ENCODE measurements at places on chromosomes 2 and 18.

- no peak for DNase-seq
Observed at GRCh38 chr2:169073211-169073962, 4.0 kb downstream of the DHRS9 start.

- DNase-seq: no peak
Observed at GRCh38 chr2:85240055-85240454, 87.7 kb downstream of the TGOLN2 start.

GRCh38 chr2:176554101-176555048 lies 285.1 kb downstream of the MTX2 start:
- peak; percentile 11 for DNase-seq

DNA sequence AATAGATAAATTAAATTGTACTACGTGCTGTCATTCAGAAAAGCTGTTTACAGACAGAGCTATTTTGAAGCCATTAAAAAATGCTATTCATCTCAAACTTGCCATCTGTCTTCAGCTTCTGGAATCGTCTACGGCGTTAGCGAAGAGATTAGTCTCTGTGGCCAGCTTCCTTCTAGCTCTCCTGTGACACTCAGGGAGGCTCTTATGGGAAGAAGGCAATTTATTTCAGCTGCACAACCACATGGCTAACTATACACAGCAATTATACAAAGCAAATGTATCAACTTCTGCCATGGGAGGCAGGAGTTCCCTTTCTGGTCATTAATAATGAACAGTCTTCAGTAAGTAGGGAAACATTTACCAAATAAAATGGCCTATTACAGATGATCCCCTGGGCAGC lies 6.3 kb downstream of the CTAGE1 start:
- no peak for DNase-seq

DNA sequence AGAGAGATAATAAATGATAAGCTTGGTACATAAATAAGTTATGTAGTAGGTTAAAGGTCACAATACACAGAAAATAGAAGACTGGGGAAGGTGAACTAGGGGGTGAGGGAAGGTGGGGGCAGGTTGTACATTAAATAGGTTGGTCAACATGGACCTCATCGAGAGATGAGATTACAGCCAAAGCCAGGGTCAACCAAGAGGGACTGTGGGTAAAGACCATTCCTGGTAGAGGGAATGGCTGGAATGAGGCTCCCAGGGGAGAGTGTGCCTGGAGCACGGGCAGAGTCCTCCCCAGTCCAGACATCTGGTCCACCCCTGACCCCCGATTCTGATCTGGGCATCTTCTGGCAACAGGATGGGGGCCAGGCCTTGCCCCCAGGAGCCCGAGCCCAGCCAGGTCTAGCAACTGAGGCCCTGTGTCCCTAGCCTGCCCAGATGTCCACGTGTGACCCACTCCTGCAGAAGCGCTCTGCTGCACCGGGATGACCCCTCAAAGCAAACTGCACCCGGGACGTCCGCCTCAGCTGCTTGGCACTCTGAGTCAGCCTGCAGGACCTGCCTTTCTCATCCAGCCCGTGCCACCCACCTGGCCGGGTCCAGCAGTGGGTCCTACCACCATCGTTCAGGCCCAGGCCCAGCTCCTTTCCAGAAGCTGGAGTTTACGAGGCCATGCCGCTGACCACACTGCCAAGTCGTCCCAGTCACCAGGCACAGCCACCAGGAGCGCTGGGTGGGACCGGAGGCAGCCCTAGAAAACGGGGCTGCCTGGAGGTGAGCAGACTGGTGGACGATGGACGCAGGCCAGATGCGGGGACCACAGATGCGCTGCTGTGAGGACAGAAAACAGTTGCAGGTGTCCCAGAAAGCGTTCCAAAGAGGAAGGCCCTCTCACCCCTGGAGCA lies 56.2 kb upstream of the ID2 start:
- no peak for DNase-seq

DNA sequence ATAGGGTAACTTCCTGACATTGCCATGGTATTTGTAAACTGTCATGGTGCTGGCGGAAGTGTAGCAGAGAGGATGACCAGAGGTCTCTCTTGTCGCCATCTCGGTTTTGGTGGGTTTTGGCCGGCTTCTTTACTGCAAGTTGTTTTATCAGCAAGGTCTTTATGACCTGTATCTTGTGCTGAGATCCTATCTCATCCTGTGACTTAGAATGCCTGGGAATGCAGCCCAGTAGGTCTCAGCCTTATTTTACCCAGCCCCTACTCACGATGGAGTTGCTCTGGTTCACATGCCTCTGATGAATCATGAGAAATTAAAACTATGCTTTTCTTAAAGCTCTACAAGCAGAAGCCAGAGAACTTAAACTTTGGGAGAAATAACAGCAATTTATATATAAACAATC lies 12.7 kb upstream of the NFU1 start:
- DNase-seq: no peak

- no peak for DNase-seq
Observed at GRCh38 chr2:60957643-60958042, 59.9 kb upstream of the PEX13 start.

- no peak for DNase-seq
Observed at GRCh38 chr2:29770846-29771245, 150.5 kb downstream of the ALK start.

DNA sequence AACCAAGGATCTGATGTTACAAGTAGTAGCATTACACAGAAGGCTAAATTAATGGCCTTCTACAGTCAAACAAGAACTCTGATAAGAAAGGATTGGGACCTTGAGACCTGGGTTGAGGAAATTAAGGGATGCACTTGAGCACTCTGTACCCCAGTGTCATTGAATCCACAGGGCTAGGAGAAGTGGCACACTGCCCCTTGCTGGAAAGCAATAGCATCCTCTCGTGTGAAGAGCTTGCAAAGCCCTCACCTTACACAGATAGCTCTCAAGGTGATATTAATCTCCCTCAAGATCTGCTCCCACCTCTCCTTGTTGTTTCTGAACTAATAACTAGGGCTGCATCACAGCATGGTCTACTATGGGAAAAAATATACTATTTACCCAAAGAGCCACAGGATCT lies 26.5 kb upstream of the CHST9 start:
- DNase-seq: no peak

GRCh38 chr2:141492816-141493215 lies 638.0 kb downstream of the LRP1B start:
- no peak for DNase-seq

- DNase-seq: no peak
Observed at GRCh38 chr2:29064346-29064715, 10.0 kb downstream of the PCARE start.
